A549 (cell line): ENCODE measurements at places on chromosomes 1 and 21.

DNA sequence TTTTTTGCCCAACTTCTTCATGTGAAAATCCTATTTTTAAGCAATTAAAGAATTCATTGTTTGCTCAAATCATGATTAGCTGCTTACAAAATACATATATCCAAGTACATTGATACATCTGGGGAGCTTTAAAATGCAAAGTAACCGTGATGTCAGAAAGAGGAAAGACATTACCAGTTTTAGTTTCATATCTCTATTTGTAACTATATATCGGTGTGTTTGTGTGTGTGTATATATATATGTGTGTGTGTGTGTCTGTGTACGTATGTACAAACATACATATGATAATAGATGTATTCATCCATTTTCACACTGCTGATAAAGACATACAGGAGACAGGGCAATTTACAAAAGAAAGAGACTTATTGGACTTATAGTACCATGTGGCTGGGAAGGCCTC is 310.1 kb downstream of the DPYD start:
- no peak for DNase-seq

DNA sequence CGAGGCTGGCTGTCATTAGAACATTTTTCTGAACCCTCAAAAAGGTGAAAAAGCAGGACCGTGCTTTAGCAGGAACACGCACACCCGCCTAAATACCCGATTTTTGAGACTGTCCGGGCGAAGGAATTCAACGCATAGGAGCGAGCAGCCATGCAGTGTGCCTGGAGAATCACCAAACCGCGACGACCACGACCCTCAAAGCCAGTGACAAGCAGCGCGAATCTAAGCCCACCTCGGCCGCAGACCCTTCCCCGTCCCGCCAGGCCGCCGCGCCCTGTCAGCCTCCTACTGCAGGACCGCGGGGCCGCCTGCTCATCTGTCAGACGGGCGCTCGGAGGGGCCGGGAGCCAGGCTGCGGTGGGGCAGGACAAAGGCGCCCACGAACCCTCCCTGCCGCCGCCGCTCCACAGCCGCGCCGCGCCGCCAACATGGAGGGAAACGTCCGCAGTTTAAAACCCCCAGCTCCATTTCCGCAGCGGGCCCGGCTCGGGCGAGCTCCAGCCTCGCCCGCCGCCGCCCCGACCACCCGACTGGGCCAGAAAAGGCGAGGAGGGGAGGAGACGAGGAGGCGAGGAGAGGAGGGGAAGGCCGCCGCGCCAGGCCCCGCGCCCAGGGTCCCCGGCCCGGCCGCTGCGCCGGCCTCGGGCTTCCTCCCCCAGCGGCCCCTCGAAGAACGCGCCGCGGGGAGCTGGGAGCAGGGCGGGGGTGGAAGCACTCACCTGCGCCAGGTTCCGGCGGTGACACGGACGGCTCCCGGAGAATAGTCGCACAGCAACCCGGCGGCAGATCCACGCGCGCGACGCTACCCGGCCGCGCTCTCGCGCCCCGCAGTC is at the start of gene LBR:
Gene LBR, minus strand, starts transcription at position 804 of the 833 bp plus-strand sequence. CDS start 3,963 bp downstream, outside the sequence.
- DNase-seq: no peak

DNA sequence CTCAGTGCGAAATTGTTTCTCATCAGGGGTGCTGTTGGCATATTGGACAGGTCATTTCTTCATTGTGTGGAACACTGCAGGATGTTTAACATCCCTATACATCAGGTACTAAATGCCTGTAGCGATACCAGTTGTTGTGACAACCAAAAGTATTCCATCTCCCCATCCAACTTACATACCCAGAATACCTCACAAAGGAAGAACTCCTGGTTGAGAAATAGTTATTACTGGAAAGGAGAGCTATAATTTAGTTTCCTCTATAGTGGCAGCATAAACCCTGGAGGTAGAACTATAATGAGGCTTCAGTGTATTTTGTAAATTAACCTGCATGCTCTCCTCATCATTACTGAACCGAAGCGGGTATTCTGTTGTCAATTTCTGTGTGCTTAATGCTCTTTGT is 45.1 kb downstream of the IVNS1ABP start:
- DNase-seq: no peak

GRCh38 chr1:177615251-177615650 is 354.6 kb downstream of the SEC16B start:
- no peak for DNase-seq

- DNase-seq: no peak
Observed at GRCh38 chr1:216554934-216555333, 131.7 kb upstream of the USH2A start.

DNA sequence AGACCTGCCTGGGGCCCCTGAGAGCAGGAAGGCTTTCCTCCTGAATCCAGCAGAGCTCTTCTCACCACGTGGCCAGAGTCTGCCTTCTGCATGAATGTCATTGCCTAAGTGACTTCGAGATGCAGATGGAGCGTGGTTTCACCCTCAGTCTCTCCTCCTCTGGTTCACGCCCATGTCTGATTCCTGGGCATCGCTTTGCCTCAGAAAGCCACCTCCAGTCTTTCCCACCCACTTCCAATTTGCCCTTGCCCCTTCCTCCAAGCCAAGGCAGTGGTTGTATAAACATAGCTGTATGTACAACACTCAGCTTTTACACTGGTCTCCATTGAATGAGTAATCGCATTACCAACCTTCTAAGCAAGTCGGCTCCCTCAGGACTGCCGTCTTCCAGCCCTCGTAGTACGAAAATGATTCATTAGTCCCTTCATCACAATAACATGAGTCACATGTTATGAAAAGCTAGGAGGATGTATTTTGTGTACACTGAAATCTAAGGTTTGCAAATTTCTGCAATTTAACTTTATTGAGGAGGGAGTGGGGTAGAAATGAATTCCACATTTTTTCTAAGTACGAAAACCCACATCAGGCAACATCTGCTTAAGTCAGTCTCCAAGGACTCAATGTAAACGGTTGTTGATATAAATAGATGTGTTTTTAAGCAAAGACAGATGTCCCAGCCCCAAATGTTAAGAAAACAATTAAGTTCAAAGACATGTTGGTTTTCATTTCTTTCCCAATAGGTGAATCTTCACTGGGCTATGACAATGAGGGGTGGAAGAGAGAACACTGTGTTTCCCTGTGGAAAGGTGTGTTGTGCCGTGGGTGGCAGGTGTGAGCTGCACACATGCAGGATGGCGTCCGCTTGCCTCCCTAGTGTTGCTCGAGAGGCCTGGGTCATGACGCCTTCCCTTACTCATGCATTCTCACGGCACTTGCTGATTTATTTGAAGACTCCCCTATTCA is 32.3 kb upstream of the ETS2 start:
- DNase-seq: peak; percentile 82

GRCh38 chr1:247469141-247469535 is 11.2 kb upstream of the OR2B11 start:
- no peak for DNase-seq

- DNase-seq: no peak
Observed at GRCh38 chr1:200281201-200281835, 128.5 kb downstream of the ZNF281 start.

DNA sequence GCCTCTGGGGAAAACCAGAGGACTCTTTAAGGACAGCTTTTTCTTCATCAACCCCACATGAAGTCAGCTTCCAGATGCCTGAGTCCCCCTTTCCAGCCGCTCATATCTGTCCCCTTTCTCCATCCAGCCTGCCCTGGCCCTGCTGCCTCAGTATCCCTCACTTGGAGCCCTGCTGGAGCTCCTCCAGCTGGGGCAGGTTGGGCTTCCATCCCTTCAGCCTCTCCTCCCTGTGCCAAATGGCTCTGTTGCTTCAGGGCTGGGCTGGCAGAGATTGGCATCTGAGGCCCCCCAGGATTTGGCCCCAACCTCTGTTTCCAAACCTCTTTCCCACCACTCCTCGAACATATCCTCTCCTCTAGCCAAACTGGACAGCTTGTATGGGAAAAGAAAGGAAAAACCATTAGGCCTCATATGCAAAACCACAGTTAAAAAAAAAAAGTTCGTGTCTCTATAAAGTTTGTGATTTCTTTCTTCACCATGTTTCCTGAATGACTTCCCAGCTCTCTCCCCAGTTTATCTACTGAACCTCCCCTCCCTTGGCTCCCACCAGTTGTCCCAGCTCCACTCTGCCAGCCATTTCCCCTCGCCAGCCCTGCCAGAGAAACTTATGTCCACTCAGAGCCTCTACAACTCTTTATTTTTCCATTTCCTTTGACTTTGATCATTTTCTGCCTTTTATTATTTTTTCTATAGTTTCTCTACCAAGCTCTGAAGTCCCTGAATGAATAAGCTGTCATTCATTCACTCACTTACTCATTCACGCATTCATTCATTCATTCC is 217.9 kb downstream of the FOXD2 start:
- no peak for DNase-seq

GRCh38 chr1:247908766-247909165 is 11.3 kb upstream of the OR2T8 start:
- DNase-seq: no peak

DNA sequence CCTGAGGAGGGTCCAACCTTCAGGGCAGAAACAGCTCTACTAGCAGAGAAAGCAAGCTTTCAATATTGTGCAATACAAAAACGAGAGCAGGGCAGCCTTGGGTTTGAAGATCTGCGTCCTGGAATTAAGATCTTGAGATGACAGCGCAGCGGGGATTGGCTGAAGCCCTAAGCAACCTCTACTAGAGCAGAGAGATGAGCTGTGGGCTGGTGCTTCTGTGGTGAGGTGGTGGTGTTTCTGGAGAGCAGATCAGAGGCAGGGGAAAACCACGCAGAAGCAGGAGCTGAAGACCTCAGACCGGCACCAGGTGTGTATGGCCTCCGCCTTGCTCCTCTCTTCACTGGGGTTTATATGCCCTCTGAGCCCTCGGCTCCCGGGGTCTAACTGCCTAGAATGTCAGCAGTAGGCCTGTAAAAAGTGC is 12.5 kb downstream of the TRAF3IP3 start:
- no peak for DNase-seq

DNA sequence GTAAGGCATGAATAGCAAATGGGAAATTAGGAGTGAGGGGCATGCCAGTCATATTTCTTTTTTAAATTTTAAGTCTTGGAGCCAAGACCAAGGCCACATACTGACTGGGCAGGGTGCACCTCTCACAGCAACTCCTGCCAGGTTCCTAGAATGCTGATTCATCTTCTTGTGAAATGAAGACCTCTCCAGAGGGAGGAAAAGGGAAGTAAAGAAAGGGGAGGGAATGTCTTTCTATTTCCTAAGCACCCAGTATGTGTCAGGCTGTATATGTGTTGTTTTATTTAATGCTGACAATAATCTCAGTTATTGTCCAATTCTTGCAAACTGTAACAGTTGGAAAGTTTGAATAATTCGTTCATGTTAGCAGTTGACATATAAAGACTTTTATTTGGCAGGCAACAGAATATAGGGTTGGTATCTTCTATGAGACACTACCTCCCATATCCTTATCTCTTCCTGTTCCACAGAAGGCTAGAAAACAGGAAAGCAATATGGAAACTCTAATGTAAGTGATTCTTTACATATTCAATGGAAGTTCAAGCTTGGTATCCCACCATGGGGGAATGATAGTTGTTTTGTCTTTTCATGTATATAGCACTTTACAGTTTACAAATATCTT is 259.1 kb upstream of the USP24 start:
- DNase-seq: peak; percentile 18

DNA sequence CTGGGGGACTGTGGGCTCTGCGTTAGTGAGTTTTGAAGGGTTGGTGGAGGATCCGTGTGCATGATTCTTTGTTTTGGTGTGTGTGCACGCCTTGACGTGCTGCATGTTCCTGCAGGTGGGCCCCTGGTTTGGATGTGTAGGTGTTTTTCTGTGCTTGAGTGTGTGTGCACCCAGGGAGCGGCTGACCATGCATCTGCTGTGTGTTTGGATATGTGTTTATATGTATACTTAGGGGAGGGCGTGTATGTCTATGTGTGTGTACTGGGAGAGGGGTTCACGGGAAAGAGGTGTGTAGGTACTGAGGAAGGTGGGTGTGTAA is 1.1 kb downstream of the VANGL2 start:
- no peak for DNase-seq

- DNase-seq: no peak
Observed at GRCh38 chr1:180614730-180615129, 17.1 kb upstream of the XPR1 start.

DNA sequence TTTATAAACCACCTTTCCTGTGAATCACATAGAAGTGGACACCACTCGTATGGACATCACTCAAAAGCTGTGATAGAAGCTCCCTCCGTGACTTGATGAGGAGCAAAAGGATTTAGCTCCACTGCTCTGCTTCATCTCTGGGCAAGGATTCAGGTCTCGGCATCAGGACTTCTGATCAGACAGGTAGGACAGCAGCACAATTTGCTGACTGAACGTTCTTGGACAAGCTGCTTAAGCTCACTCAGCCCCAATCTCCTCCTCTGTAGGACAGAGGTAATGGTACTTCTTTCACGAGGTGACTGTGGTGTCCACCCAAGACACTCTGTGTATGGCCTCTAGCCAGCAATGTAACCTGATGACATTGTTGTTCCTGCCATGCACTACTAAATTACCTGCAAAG is 122.6 kb upstream of the AJAP1 start:
- DNase-seq: no peak

DNA sequence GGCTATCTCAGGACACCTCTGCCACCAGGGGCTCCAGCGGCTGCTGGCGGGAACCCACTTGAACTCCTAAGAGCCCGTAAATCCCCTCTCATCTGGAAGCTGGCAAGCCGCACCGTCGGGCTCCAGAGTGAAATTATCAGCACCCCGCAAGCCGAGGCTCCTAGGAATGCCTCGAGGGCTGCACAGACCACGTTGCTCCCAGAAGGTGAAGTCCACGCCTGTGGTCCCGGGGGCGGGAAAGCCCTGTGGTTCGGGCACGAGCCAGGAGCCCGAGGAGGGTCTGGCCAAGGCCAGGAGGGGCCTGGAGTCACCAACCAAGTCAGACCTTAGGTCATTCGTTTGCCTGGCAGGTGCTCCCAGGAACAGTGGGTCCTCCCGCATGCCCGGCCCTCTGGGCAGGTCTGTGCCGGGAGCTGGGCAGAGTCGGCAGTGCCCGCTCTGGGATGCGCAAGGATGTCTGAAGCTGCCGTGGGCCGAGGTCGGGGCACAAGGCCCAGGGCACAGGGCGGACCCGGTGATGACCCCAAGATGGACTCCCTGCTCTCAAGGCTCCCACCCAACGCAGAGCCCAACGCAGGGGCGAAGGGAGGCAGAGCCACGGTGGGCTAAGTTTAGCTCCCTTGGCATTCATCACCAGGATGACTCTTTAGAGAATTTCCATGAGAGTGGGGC is 8.9 kb downstream of the ACTRT2 start:
- no peak for DNase-seq

GRCh38 chr1:174870319-174870718 is 129.4 kb upstream of the CACYBP start:
- no peak for DNase-seq

GRCh38 chr1:172863031-172863430 is 187.7 kb downstream of the TNFSF18 start:
- DNase-seq: no peak

GRCh38 chr1:44821240-44821715 is 13.0 kb downstream of the BTBD19 start:
- DNase-seq: no peak
